NCI-H2029 treated with DMSO at 0.1 percent for 48 hours (cell line): ENCODE measurements at places on chromosomes 6 and 20.

DNA sequence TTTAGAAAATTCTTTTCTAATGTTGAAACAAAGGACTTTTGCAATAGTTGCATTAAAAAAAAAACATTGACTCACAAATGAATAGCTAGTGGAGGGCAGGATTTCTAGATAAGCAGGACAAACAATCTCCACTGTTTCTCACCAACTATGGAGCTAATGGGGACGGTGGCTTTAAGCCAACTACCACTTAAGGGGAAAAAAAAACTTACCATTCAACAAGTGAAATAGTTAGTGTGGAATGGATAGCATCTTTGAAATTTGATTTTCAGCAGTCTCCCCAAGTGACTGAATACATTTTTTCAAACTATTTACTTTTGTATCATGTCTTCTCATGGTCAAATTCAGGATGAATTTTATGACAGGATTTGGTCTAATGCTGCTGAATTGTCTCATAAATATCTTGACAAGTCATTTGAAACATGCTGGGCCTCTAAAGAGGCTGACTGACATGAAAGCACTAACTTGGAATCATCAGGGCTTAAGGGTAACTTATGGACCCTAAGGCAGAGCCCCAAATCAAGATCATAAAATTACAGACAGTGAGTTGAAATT lies 100.5 kb downstream of the EYA4 start:
- no peak for DNase-seq

DNA sequence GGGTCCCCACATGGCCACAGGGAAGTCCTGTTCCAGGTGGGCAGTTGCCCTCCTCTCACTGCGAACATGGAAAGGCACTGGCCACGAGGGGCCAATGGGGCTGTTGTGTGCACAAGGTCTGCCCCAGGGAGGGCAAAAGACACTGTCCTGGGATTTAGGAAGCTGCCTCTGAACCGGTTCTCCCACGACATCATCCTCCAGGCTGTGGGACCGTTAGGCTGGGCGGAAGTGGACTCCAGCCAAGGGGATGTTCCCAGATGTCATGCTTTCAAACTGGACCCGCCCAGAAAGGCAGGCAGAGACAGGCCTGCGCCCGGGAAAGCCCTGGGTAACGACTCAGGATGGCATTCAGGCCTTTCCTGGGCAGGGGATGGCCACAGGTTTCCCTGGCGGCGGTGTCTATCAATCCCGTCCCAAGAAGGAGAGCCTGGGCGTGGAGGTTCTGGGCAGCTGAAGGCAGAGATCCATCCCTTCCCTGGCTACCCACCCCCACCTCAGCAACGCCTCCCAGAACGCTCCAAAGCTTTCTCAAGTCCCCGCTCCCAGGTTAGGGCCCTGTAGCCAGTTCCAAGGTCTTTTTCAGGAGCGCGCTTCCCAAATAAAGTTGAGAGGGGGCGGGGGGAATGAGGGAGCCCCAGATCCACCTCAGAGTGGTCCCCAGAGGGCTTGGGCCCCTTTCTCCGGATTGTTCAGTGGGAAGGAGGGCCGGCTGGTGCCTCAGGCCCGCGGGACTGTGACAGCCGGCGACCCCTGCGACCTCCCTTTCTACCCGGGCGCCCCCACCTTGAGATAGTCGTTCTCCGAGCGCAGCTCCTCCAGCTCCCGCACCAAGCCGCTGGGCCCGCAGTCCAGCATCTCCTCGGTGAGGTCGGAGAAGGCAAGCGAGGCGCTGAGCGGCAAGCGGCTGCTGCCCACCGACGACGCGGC lies 13.8 kb upstream of the TLDC2 start:
- DNase-seq: peak; percentile 80

DNA sequence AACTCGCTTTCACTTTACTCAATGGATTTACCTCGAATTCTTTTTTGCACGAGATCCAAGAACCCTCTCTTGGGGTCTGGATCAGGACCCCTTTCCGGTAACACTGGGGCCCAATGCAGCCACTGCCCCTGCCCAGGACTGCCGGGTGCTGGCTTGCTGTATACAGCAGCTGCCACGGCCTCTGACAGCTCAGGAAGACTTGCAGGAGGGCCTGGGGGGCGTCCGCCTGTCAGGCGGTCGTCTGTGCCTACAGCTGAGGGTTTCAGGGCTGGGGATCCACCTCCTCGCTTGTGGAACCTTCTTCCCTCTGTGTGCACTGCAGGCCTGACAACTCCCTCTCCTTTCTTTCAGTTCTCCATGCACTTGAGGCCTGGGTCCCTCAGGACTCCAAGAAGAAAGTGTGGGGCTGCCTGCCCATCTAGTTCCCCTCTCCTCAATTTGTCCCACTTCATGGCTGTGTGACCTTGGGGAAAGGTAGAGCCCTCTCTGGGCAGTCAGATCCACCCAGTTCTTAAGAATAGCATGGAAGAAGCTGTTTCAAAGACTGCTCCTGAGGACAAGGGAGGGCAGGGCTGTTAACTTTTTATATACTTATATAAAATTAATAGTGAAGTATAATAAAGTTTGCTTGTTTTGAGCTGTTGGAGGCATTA lies 75.0 kb upstream of the LGSN start:
- DNase-seq: no peak

DNA sequence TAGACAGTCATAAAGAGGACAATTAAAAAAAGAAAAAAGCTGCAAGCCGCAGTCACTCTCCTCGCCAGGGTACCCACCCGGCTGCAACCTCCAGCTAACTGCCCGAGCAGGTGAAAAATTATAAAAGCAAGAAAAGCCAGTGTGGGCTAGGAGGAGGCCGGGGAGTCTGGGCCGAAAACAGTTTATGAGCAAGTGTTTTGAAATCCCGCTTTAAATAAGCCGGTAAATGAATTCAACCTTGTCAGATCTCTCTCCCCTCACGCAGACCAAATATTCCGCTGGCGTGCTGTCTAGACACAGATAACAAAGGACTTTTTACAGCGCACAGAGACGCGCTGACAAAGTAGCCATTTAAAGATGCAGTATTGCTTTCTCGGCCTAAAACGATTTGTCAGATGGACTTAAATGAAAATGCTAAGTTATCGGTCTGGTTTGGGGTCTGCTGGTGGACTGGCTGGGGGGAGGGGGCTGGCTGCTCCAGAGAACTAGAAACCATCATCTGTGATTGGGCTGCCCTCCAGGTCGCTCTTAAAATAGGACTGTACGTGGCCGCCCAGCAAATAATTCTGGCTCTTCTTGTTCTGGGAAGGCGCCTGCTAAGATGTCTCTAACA lies 24.6 kb downstream of the PMEPA1 start:
- DNase-seq: no peak

- no peak for DNase-seq
These were observed 14.8 kb upstream of the VAPB start for GRCh38 chr20:58374027-58374850.

- no peak for DNase-seq
These were observed 383.9 kb downstream of the KIF16B start for GRCh38 chr20:16189371-16189770.

- no peak for DNase-seq
These were observed 47.1 kb upstream of the ENTPD6 start for GRCh38 chr20:25148181-25148981.

- DNase-seq: peak; percentile 56
These were observed 88.9 kb upstream of the ELOVL5 start for GRCh38 chr6:53437557-53438202.
